RPMI7951 (cell line): ENCODE measurements at places on chromosomes 16 and 17. TPM values are rescaled to one million over a fixed set of nuclear protein-coding genes. Genes with fewer than 3 reads are reported as not detected.

FBXW10 gene
- under 0.01 TPM in 1 of 2 replicates, not detected in the other for total RNA-seq

PKMYT1 gene
- 27.3 and 33.5 TPM in 2 replicates for total RNA-seq

MEFV gene
- 4.3 and 4.8 TPM in 2 replicates for total RNA-seq

RUNDC3A gene
- 0.12 TPM in 1 of 2 replicates, not detected in the other for total RNA-seq

KCNJ18 gene
- not detected in 2 replicates for total RNA-seq

ALOXE3 gene
- total RNA-seq: 0.12 TPM in 1 of 2 replicates, not detected in the other

GJD3 gene
- not detected in 2 replicates for total RNA-seq

WNT9B gene
- total RNA-seq: not detected in 2 replicates

TMEM235 gene
- total RNA-seq: not detected in 2 replicates

GRCh38 chr17:82950525-82951102 is 110.8 kb upstream of the ZNF750 start:
- DNase-seq: no peak

DNA sequence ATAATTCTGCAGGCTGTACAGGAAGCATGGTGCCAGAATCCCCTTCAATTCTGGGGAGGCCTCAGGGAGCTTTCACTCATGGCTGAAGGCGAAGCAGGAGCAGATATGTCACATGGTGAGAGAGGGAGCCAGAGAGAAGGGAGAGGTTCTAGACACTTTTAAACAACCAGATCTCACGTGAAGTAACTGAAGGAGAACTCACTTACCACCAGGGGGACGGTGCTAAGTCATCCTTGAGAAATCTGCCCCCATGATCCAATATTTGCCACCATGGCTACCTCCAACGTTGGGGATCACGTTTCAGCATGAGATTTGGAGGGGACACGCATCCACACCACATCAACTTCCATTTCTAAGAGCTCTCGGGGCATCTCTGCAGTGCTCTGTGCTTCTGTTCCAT is 37.4 kb upstream of the GNA13 start:
- DNase-seq: no peak

- no peak for DNase-seq
Measured at GRCh38 chr17:40901981-40902474, 17.0 kb upstream of the KRT20 start.

- peak; percentile 48 for DNase-seq
Measured at GRCh38 chr17:81713556-81714411, 1.7 kb downstream of the SLC25A10 start.

DNA sequence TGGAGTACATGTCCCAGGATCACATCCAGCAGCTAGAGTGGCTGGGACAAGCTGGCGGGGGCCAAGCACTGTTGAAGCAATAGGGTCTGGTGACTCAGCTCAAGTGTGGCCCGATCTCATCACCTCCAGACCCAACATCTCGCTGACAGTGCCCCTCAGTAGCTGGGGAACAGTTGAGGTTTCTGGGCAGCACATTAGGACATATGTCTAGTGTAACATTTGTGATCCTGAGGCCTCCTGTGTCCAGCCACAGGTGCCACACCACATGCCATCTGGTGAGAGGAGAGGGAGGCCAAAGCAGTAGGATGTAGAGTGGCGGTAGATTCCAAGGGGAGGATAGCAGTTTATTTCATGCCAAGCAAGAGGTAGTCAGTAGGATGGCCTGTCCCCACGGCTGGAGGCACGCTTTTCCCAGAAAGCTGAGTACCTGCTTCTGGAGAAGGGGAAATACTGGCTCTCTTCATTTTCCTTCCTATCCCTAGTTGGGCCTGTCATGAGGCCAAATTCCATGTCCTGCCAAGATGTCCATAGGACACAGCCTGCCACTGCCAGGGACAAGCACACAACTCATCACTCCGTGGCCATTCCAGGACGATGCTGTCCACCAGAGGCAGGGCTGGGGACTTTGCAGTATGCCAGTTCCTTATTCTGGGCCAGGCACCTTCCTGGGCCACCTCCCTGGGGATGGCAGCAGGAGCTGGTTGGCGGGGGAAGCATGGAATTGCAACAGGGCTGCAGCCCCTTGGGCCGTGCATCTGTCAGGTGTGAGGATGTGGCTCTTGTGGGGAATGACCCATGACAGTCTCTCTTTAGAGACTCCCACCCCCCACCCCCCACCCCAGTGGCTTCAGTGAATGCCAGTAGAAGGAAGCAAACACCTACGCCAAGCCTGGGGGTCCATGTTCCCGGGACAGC is 24.0 kb downstream of the GGA3 start:
- no peak for DNase-seq

GRCh38 chr16:27404163-27404823 is 2.3 kb downstream of the IL21R start:
- no peak for DNase-seq

DNA sequence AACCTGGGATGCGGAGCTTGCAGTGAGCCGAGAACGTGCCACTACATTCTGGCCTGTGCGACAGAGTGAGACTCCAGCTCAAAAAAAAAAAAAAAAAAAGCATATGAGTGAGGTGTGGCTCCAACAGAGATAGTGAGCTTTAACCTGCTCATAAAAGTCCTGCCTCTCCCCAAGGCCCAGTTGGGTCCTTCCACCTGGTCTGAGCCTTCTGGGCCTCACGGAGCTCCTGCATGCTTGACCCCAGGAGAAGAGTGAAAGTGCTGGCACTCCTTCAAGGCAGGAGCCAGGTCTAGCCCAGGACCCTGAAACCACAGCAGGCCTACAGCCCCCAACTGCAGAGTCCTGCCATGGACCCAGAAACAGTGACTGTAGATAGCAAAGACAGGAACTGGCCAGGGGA is 17.7 kb downstream of the HSD11B2 start:
- DNase-seq: no peak

GRCh38 chr16:27995378-27995777 is 68.1 kb downstream of the GSG1L start:
- DNase-seq: no peak

GRCh38 chr17:16935241-16935663 is 36.7 kb downstream of the TNFRSF13B start:
- peak; percentile 23 for DNase-seq

DNA sequence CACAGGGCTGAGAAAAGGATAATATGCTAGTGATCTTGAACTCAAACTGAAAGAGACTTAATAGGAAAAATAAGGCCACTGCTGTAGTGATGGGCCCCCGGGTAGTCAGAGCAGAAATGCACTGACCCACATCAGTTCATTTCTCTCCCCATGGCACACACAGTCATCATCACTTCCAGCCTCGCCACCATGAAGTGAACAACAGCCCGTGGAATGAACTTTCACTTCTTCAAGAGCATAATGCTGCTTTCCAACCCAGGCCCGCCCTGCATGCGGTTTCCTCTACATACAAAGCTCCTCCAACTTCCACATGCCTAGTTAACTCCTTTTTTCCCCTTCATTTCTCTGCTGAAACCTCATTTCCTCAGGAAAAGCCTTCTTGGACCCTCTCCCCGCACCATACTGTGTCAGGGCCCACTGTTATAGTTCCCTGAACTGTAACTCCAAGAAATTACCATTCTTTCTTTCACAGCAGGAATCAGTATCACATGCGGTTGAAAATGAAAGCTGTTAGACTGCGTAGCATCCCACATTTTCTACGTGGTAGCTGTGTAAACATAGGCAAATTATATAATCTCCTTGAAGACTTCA is 65.8 kb upstream of the SMIM36 start:
- DNase-seq: peak; percentile 71

DNA sequence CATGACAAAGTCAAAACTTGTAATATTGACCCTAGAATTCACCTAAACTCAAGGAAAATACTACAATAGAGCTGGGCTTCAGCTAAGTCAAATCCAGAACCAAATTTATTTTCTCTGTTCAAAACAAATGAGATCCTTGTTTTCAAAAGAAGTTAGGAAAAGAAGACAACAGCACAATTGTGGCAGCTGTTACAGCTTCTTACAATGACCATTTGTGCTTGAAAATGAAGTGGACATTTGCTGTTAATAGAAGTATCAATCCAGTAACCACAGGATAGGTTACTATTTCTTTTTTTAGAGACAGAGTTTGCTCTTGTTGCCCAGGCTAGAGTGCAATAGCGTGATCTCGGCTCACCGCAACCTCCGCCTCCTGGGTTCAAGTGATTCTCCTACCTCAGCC is 44.4 kb downstream of the APPBP2 start:
- peak; percentile 12 for DNase-seq

DNA sequence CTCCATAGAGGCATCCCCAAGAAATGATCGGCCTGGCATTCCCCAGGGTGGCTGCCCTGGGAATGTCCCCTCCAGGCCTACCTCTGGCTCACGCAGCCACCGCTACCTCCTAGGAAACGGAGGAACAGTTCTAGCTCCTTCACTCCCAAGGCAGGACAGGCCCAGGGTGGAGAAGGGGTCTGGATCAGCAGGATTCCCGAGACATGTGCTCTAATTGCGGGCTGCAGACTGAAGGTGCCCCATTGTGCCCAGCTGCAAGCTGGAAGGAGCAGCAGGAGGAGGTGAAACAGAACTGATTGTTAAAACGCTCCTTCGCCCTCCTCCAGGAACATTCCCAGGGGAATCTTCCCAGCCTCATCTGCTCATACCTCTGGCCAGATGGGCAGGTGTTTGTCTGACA is 40.8 kb downstream of the SCNN1G start:
- DNase-seq: no peak

- DNase-seq: no peak
Measured at GRCh38 chr16:17018585-17018939, 452.2 kb downstream of the XYLT1 start.

GRCh38 chr17:44331249-44331760 is 6.7 kb upstream of the SLC25A39 start:
- DNase-seq: peak; percentile 62

GRCh38 chr17:78986649-78987328 is 7.1 kb upstream of the LGALS3BP start:
- peak; percentile 63 for DNase-seq

DNA sequence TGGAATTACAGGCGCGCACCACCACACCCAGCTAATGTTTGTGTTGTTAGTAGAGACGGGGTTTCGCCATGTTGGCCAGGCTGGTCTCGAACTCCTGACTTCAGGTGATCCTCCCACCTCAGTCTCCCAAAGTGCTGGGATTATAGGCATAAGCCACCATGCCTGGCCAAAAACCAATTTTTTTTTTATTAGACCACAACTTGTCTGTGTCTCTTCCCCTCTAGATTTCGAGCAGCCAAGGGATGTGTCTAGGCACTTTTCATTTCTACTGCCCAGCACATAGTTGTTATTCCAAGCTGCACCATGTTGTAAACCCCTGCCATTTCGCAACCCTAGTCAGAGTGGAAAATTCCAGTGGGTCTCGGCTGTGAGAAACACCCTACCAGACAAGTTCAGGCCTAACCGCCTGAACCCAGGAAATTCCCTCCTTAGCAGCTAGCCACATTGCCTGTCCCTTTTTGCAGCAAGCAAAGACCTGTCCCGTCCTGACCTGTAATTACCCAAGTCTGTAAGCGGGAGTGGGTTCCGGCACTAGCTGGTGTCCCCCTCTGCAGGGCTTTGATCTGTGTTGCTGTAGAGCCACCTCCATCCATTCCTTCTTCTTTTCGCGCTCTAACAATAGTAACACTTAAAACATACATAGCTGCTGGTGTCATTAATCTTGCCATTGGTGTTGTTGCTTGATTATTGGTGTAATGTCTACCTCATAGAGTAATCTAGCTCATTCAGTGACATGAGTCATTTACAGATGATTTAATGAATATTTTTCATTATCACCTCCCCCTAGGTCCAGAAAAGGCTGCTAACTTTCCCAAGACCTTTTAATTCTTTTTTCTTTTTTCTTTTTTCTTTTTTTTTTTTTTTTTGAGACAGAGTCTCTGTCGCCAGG is 77.3 kb upstream of the ATF7IP2 start:
- peak; percentile 19 for DNase-seq

GRCh38 chr16:27270349-27270748 is 1.8 kb upstream of the NSMCE1 start:
- no peak for DNase-seq

DNA sequence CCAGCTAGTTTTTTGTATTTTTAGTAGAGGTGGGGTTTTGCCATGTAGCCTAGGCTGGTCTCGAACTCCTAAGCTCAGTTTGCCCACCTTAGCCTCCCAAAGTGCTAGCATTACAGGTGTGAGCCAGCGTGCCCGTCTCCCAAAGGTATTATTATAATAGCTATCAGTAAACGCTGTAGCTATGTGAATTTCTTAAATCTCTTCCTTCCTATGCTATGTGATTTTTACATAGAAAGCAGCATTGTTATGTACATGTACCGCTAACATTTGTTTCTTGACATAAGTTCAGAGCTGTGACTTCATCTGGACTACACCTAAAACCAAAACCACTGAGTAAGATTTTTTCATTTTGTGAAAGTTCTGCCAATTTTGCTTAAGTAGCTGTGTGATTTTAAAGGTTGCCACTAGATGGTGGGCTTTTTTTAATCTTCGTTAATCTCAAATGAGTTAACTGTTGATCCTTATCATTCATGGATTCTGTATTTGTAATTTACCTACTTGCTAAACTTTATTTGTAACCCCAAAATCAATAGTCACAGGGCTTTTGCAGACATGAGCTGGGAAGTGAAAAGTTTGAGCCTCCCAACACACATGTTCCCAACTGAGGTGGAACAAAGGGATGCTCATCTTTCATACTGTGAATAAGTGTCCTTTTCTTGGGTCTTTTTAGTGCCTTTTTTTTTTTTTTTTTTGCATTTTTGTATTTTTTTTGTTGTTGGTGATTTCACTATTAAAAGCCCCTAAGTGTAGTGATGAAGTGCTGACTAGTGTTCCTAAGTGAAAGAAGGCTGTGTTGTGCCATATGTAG is 21.9 kb downstream of the PRKAR1A start:
- peak; percentile 47 for DNase-seq

GRCh38 chr16:48139517-48139916 is 16.3 kb downstream of the ABCC12 start:
- no peak for DNase-seq

- DNase-seq: no peak
Measured at GRCh38 chr16:51167170-51167895, 16.3 kb upstream of the SALL1 start.

DNA sequence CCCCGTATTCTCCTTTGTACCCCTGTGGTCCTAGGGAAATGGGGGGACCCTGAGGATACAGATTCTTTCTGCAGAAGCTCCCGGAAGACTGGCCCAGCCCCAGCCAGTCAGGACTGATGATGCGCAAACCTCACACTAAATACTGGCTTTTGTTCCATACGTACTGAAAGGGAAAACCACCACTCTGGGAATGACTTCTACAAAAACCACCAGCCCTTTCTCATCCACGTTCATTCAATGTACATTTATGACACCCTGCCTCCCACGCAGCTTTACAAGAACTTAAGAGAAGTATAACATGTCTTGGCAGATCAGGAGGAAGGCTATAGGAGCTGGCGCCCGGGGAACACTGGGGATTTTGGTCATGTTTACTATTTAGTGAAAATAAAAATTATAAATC is 70.6 kb downstream of the MARCHF10 start:
- DNase-seq: peak; percentile 25

GRCh38 chr17:71098071-71098470 is 928.7 kb downstream of the KCNJ2 start:
- no peak for DNase-seq
